Spleen (tissue), 13 donors: ENCODE measurements at places on chromosomes 1 and 21. TPM values are rescaled to one million over a fixed set of nuclear protein-coding genes. Genes with fewer than 3 reads are reported as not detected.

SLAMF9 gene
- polyA plus RNA-seq: 0.26 TPM

LIN28A gene
- polyA plus RNA-seq: not detected

SH2D1B gene
- 1.5 TPM for polyA plus RNA-seq

GRCh38 chr1:181061891-181062835 lies 26.3 kb upstream of the IER5 start:
- H3K36me3 ChIP-seq: peaks cover 24% of the 10 kb centered on the region
- no peaks in the 10 kb centered on the region for H3K27me3 ChIP-seq
- peak overlapping the region; percentile 52 for H3K4me3 ChIP-seq
- peaks cover 9% of the 10 kb centered on the region for H3K4me1 ChIP-seq
- DNase-seq: peak; percentile 85

DNA sequence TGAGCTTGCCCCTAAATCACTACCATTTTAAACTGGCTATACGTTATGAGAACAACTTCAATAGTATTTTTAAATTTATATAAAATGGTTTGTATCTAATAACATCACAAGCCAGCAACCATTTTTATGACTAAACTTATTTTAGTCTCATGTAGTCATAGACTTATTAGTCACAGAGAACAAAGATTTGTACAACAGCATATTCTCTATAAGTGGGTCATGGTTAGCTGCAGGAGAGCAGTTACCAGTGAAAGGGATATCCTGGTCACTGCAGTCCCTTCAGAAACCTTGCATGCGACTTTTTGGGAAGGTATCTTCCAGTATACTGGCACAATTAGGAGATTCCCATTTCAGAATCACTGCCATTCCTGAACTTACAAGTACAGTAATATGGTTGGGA lies 90.0 kb downstream of the HFM1 start:
- DNase-seq: no peak
- H3K4me3 ChIP-seq: no peak overlapping the region
- H3K4me1 ChIP-seq: no peaks in the 10 kb centered on the region
- H3K27ac ChIP-seq: no peak overlapping the region
- H3K27me3 ChIP-seq: no peaks in the 10 kb centered on the region

GRCh38 chr1:52164604-52165003 lies 22.7 kb downstream of the ZFYVE9 start:
- no peak for DNase-seq
- H3K27ac ChIP-seq: no peak overlapping the region
- H3K36me3 ChIP-seq: no peaks in the 10 kb centered on the region

DNA sequence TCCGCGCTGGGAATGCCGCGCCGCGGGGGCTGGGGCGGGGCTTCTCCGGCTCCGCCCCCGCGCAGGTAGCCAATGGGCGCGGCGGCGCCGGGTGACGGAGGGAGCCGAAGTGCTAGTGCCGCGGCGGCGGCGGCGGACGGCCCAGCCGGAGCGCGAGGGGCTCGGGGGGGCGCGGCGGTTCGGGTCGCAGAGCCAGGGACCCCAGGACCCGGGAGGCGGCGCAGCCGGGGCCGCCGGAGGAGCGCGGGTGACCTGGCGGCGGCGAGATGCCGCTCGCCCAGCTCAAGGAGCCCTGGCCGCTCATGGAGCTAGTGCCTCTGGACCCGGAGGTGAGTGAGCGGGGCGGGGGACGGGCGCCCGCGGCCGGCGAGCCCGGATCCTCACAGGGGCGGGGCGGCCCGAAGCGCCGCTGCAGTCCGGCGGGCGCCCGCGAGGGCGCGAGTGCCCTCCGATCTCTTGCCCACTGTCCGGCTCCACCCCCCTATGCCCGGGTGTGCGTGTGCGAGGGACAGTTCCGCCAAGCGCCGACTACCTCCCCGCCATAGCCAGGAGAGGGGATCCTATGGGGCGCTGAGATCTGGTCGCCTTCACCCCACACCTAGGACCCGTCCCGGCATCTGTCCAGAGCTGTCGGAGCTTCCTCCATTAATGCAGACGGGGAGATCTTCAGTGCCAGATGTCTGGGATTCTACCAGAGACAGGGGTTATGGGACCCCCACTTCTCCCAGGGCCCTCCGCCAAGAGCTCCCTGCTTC lies at the start of gene RPS6KA1:
TSS of gene RPS6KA1 (plus strand) at position 107 of the 755 bp plus-strand sequence. CDS start at position 267, 160 bp downstream.
- H3K4me1 ChIP-seq: peaks cover 50% of the 10 kb centered on the region
- H3K27me3 ChIP-seq: no peaks in the 10 kb centered on the region
- peak; percentile 93 for DNase-seq
- H3K4me3 ChIP-seq: peak within 1 kb of the TSS; percentile 84

GRCh38 chr1:29200906-29201594 lies 19.4 kb upstream of the SRSF4 start:
- no peak overlapping the region for H3K27ac ChIP-seq
- DNase-seq: no peak
- peaks cover 23% of the 10 kb centered on the region for H3K36me3 ChIP-seq
- H3K4me3 ChIP-seq: no peak overlapping the region
- H3K4me1 ChIP-seq: peaks cover 5% of the 10 kb centered on the region

DNA sequence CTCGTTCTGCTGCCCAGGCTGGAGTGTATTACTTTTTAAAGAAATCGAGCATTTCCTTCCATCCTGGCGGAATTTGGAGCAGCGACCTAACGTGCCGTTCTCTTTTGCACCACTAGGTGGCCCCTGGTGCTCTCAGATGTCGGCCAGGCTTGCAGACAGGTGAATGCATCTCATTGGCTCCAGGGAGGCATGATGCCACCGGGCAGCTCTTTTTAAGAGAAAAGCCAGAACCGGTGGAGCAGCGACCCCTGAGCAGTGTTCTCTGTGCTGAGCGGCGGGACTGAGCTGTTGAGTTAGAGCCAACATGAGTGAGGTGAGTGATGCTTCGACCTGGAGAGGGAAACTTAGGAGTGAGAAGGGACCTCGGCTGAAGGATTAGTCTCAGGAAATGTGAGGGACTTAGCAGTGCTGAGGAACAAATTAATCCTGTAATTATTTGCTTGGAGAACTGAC lies at the start of gene PCP4:
TSS of gene PCP4 (plus strand) at position 241 of the 453 bp plus-strand sequence. CDS start at position 305, 64 bp downstream.
- peaks cover 13% of the 10 kb centered on the region for H3K27me3 ChIP-seq
- no peak within 1 kb of the TSS for H3K27ac ChIP-seq
- H3K36me3 ChIP-seq: no peaks in the 10 kb centered on the region
- DNase-seq: no peak
- no peaks in the 10 kb centered on the region for H3K4me1 ChIP-seq
